ENCODE measurements at places on chromosomes 7 and 10.

- peak; percentile 79 for DNase-seq
Observed at GRCh38 chr10:89301232-89301631, 614 bp upstream of the IFIT2 start.

- DNase-seq, result no peak
Observed at GRCh38 chr10:74151879-74152722, 1.1 kb downstream of the ADK start.

DNA sequence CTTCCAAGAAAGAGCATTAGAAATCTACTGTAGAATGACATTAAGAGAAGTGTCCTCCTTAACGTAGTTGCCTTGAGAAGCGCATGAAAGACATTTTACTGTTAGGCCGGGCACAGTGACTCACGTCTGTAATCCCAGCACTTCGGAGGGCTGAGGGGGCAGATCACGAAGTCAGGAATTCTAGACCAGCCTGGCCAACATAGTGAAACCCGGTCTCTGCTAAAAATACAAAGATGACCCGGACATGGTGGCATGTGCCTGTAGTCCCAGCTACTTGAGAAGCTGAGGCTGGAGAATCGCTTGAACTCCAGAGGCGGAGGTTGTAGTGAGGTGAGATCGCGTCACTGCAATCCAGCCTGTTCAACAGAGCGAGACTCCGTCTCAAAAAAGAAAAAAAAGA is 28.9 kb downstream of the TARP start:
- no peak for DNase-seq

- DNase-seq, result no peak
Observed at GRCh38 chr7:92720604-92721350, 115.6 kb downstream of the CDK6 start.

- no peak for DNase-seq
Observed at GRCh38 chr7:133358708-133359107, 105.8 kb downstream of the EXOC4 start.

- no peak for DNase-seq
Observed at GRCh38 chr7:158098125-158099030, 489.2 kb downstream of the PTPRN2 start.

DNA sequence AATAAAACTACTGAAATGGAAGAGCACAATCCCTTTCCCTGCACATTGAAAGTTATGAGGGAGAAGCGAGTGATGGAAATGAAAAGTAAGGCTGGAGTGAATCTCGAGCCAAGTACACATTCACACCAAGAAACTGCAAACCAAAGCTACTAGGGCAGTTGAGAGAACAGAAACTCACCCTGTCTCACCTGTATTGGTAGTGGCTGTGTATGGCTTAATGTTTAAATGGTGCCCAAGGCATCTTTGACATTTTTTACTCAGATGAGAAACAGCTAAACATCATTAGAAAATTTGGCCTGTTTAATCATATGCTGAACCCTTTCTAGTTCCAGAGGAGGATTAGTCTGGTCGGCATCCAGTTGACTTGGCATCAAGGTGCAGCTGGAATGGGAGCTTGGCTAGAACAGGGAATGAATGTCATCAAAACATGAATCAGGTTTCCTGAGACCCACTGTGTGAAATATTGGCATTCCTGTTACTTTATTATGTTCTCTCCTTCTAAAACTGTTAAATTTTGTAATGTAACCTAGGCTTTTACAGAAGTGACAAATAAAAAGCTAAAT is 840.8 kb downstream of the GRM8 start:
- DNase-seq, result no peak

DNA sequence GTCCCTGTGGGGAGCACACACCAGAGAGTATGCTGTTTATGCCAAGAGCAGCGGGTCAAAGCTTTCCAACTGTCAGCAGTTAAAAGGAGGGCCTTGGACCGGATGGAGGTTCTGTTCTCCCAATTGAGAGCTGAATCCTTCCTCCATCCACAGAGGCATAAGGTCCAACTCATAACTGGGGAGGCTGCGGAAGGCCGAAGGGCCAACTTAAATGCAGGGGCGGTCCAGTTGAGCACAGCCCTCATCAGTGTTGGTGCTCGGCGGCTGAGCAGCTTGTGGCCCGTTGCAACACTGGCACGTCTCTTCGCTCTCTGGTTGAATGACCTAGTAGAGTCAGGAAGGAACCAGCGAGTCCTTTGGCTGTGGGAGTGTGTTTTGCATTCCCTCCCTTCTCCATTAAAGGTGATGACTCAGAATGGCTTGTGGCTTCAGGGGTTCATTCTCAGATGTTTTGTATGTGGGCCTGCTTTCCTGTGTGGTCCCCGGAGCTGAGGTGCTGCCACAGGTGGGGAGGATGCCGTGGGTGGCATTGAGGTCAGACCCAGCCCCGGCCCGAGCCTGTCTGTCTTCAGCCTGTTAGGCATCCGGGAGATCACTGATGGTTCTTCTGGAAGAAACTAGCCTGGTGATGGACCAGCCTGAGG is 44.8 kb upstream of the DMBT1 start:
- no peak for DNase-seq

GRCh38 chr10:47378606-47379444 is 5.3 kb downstream of the ZNF488 start:
- DNase-seq, result peak; percentile 23

GRCh38 chr10:4848356-4849041 is 22.5 kb downstream of the AKR1E2 start:
- DNase-seq, result no peak

DNA sequence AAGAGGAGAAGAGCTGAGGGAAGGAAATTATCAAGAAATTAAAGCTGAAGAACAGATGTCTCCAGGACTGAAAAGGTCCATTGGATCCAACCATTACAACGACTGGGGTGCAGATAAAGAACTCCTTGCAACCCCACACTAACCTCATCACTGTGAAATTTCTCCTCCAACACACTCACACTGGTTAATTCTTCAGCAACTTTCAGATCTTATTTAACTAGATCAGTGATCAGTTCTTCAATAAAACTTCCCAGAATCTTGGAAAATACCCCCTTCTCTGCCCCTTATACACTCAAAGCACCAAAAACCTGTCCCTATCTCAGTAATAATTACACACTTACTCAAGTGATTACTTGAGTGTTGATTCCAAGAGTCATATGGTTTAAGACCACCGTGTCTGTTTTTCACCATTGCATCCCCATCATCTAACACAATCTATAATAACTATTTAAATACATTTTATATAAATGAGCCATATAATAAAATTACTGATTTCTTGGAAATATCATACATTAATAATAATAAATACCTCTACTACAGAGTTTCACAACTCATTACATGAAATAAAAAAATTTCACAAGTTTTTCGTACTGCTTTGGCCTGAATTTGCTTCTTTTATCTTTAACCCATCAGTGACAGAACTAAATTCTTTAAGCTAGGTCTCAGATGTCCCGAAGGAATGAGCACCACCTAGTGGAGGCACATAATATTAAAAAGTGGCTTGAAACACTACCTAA is 123.7 kb downstream of the MPP7 start:
- peak; percentile 17 for DNase-seq

DNA sequence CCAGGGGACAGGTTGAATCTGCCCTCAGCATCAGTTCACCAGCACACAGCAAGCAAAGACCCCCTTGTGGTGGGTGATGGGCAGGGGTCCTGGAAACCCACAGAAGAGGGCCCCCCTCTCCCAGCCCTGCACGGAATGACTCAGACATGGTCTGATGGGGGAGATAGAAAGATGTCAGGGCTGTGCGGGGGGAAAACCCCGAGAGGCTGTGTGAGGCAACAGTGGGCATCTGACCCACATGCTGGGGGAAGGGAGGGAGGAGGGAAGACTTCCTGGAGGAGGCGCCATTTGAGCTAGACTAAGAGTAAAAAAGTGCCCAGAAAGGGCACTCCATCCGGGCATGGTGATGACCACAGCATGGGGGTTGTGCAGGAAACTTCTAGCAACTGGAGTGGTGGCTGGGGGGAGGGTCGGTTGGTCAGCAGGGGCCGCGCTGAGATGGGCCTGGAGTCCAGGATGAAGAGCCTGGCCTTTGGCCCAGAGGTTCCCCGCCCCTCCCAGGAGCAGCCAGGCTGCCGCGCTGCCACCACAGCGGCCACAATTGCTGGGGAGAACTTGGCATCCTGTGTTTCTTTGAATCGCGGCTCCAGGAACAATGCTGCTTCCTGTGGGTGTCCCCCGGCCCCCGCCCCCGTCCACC is 2.5 kb downstream of the LFNG start:
- DNase-seq, result no peak

- DNase-seq, result peak; percentile 72
Observed at GRCh38 chr10:73095481-73096021, 1.1 kb downstream of the P4HA1 start.

DNA sequence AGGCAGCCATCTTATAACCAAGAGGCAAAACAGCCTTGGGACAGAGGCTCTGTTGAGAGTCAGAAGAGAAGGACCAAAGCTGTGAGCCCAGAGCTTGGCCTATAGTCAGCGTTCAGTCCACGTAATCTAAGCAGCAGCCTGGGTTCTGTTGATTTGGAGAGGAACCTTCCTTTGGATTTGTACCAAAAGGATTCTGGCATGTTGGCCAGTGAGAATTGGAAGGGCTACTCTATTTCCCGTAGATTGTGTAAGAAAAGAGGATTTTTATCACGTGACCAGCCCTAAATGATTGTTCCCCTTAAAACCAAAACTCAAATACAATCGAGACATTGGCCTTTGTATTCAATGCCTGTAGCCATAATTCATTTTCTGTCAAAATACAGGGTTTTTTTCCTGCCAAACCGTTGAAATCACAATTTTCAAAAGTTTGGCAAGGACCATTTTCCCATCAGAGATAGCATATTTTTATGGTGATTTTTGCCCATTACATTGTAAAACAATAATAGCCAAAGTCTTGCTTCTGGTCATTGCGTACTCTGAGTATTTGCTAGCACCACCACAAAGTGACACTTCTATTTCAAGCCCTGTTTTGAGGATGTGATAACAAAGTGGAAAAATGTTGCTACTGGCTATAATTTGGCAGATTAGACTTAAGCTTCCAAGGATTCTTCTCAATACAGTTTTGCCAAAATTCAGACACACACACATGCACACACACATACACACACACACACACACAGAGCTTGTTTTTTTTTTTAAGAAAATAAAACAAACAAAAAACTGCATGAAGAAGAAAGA is 23.1 kb upstream of the BMPER start:
- DNase-seq, result no peak

GRCh38 chr10:87864496-87865059 is 1.2 kb downstream of the PTEN start:
- DNase-seq, result peak; percentile 43

DNA sequence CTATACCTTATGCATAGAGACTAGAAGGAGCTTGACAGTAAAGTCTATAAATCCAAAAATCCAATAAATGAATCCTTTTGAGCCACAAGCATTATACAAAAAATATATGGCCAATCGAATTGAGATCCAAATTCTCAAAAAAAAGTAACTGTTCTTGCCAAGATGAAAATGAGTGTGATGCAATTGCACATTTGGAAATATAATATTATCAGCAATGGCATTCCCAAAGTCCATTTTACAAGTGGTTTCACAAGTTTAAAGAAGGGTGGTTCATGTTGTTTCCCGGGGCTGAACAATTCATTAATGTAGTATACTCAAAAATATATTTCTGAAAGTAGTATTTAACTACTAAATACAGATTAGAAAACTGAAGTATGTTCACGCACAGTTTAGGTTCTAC is 7.3 kb downstream of the RP9 start:
- no peak for DNase-seq

DNA sequence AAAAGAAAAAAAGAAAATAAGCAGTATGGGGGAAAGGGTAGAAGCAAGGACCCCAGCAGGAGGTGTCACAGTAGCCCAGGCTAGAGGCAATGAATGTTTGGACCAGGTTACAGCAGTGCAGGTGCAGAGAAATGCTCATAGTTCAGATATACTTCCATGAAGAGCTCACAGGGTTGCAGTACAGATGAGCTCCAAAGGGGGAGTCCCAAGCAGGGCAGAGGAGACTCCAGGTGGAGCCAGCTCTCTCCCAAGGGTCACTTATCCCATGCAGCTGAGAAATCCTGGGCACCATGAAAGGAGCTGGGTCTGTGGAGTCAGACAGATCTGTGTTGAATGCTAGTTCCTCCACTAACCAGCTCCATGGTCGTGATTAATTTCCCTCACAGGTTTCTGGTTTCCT is 174.9 kb downstream of the C7orf25 start:
- no peak for DNase-seq

GRCh38 chr7:106057204-106057961 is 54.7 kb downstream of the SYPL1 start:
- no peak for DNase-seq

DNA sequence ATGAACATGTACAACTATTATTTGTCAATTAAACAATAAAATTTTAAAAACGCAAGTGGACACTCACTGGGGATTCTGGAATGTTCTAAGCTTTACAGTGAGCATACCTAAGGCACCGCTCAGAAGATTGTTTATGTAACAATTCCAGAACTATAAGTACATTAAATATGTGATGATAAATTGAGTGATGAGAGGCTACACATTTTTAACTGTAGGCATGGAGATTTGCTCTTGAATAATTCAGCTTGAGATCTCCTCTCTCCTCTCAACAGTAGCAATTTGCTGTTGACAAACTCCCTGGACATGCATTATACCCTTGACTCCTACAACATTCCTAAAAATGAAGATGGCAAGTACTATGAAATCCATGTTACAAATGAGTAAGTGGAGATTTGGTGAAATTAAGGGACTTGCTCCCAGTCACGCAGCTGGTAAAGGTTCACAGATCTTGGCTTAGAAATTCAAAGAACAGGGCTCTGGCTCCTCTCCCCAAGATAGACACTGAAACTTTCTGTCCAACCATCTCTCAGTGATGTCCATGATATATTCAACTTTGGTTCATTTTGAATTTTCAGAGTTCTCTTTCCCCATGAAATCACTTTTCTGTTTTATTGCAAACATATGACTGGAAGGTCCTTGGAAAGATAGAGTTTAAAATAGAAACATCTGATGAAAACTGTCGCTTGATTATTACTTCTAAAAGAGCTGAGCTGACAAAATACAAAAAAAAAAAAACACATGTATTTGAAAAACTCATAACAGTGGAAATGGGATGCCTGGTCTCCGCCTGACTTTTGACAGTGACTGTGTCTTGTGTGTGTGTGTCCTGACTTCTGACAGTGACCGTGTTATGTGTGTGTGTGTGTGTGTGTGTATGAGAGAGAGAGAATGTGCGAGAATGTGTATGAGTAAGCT is 488.3 kb downstream of the TNS3 start:
- DNase-seq, result no peak
